ENCODE measurements at places on chromosomes 7 and 10.

DNA sequence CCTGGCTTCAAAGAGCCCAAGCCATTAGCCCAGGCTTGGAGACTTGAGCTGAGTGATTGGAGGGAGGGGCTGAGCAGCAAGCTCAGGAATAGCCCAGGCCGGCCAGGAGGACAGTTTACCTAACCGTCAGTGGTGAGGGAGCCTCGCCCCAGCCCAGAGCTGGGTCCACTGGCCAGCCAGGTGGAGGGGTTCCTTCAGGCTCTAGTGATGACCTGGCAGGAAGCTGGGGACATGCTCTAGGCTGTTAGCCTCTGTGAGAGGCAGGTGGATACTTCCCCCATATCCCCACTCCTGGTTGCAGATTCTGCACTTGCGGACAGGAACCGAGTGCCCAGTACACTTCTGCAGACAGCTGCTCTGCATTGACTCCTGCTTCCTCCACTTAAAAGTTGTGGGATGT is 61.2 kb upstream of the ANTXRL start:
- DNase-seq: no peak

GRCh38 chr10:117221156-117221711 is 19.7 kb upstream of the SLC18A2 start:
- peak; percentile 62 for DNase-seq

DNA sequence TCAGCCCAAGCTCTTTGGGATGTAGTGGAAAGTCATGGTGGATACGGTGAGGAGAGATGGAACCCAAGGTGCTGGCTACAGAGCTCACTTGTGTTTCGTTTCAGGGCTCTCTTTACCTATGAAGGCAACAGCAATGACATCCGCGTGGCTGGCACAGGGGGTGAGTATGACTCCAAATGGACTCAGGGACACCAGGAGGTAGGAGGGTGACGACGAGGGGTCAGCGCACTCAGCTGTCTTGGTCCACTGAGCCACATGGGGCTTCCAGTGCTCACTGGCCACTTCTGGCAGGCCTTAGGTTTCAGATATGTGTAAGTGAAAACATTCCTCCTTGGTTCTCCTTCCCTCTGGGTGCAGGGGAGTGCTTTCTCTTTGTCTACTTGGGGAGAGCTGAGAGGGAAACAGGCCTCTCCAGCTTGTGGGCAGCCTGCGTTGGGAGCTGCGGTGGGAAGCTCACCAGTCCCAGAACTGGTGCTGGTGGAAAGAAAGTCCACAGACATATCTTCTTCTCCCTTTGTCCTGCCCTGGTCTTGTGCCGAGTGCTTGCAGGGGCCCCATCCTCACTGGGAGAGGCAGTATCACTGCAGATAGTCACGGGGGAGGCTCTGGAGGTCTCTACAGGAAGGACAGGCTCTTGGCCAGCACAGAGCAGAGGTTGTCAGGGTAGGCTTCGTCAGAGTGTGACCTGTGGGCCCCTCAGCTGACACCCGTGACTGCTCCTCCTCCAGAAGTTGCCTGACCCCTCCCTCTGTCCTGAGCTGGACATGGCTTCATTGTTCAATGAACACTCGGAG is 5.8 kb downstream of the DBNL start:
- no peak for DNase-seq

DNA sequence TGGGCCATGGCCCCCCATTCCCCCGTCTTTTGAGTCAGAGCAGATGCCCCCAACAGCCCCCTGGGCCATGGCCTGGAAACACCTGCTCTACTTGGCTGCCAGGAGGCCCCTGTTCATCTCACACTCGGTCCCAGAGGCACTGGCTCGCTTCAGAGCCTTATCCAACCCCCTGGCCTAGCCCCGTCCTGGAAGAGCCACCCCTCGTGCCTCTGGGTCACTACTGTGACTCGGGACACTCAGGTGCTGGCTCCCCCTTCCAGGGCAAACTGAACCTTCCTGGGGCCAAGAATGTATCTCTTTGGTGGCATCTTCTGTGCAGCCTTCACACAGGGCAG is 7.0 kb downstream of the POLR2J start:
- DNase-seq: no peak

- no peak for DNase-seq
Measured at GRCh38 chr7:15581352-15581951, 19.6 kb upstream of the AGMO start.

DNA sequence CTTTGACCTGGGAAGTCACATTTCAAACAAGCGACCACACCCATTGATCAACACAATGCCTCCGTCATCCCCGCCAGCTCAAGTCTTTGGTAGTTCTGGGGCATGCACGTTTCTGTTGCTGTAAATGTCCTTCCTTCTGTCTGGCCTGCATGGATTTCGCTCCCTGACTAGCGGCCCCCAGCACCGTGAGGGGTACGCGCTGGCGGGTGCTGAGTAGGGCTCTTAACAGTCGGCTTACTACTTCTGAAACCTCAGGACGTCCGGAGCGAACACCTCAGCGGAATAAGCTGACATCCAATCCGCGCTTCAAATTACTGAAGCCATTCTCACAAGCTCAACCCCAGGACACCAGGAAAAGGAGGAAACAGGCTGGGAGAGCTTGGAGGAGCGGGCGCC is 505 bp downstream of the NUDCD3 start:
- no peak for DNase-seq

GRCh38 chr10:68684413-68684812 is 36.6 kb upstream of the CCAR1 start:
- DNase-seq: no peak

DNA sequence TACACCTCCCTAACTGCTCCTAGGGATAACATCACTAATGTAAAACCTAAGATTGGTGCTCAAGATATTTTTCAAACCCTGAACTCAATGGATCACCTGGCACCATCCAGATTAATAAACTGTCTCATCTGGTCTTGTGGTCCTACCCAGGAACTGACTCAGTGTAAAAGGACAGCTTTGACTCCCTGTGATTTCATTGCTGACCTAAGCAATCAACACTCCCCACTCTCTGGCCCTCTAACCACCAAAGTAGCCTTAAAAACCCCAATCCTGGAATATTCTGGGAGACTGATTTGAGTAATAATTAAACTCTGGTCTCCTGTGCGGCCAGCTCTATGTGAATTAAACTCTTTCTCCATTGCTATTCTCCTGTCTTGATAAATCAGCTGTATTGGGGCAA is 6.2 kb upstream of the USP54 start:
- no peak for DNase-seq

- no peak for DNase-seq
Measured at GRCh38 chr7:36281945-36282717, 107.5 kb upstream of the ANLN start.

DNA sequence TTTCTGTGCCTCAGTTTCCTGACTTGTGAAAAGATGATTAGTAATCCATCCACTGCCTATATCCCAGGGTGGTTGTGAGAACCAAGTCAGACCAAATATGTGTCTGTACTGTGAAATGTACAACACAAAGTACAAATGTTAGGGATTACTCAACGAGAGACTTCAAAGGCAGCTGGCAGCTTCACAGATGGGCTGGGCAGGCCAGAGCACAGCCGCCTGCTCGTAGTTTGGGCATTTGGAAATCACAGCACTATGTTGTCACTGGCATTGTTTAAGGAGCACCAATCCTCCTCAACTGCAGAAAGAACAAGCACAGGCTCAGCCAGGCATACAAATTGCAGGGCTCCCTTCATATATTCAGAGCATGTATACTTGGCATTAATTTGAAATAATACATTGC is 64.5 kb upstream of the C10orf90 start:
- no peak for DNase-seq

DNA sequence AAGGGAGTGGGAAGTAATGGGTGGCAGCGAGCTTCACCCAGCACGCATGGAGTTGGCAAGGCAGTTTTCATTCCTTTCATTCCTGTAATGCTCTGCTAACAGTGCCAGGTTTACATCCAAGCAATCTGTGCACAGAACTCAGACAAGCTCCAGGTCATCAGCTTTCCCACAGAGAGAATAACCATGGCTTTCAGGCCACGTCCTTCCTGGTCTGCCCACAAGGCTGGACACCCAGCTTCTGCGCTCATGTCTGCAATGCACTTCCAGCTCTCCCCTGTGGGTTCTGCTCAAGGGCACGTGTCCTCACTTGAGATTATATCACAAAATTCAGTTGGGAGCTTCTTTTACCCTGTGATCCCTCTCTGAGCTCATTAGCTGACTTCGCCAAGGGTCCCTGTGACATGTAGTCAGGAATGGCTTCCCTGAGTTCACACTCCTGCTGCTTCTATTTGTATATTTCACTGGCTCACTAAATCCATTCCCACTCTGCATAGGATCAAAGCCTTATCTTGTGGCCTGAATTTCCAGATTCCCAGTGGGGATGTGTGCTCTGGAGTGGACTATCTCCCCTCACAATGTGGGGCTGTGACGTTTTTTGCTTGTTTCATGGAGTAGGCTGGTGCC is 18.6 kb downstream of the AKR1C2 start:
- no peak for DNase-seq

- DNase-seq: no peak
Measured at GRCh38 chr7:97116308-97116707, 1.2 kb upstream of the SDHAF3 start.

DNA sequence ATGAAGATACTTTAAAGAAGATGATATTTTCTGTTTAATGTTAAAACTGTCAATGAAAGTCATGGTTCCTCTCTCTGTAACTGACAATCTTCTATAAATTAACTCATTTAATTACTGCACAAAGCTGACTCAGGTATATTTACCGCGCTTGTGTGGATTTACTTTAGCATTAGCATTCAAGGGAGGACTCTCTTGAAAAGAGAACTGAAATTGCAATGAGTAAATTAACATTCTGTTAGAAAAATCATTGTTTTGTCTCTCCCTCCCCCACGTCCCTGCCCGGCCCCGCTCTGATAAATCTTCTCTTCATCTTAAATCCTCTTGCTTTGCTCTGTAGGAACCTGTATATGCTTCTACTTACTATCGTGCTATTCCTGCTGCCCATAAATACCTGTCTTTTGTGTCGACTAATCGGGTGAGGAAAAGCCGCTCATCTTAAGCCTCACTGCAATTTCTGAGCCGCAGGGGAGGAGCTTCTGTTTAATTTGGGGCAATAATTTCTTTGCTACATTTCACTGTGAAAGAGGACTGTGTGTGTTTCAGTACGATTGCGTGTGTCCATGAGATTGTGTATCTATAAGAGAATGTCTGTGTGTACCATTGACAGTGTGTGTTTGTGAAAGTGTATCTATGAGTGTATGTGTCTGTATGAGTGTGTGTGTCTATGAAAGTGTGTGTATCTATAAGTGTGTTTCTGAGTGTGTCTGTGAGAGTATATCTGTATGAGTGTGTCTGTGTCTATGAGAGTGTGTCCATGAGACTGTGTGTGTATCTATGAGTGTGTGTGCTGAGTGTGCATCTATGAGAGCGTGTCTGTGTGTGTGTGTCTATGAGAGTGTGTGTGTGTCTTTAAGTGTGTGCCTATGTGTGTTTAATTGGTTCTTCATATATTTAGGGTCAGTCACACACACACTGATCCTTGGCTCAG is 46.5 kb upstream of the LYZL2 start:
- no peak for DNase-seq

DNA sequence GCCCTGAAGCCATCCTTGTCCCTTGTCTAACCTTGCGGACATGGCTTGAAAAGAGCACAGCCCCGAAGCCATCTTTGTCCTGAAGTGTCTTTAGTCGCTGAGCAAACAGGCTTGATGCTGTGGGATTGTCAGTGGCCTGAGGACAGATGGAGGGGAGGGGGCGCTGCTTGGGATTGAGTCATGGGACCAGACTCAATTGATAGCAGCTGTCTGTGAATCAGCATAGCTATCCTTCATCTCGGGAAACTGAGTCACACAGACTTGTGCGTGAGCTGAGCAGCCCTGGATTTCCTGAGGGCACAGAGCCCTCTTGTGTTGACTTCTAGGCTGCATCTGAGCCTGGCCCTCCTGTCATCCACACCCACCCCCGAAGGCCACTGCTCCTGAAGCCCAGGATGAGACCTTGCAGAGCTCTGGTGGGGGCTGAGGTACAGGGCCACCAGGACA is 14.4 kb downstream of the MYO1G start:
- no peak for DNase-seq

GRCh38 chr7:95725205-95725604 is 47.1 kb upstream of the DYNC1I1 start:
- DNase-seq: peak; percentile 43

DNA sequence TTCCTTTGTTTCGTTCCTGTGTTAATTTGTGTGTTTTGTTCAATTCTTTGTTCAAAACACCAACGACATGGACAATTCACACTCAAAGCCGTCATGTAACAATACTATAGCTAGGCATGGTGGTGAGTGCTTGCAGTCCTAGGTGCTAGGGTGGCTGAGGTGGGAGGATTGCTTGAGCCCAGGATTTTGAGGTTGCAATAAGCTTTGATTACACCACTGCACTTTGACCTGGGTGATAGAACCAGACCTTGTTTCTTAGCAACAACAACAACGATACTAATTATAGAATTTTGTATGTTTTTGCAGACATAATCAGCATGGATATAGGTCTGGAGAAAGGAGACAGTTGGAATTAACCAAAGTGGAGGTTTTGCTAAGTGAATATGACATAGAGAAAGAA is 936.2 kb downstream of the PCDH15 start:
- DNase-seq: no peak

DNA sequence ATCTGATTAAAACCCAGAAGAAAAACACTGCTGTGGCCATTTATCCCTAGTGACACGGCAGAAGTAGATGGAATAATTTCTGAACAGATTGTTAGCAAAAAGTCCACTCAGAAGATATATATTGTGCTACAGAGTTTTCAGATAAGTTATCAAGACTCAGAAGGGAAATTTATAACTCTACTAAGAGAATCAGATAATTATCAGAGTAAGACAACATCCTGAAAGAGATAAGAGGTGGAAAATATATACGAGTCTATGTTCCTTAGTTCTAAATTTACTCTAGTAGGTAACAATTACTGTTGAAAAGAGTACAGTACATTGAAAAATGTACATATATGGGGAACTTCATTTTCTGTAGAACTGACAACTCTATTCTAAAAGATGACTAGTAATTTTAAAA is 176.7 kb downstream of the GNAI1 start:
- DNase-seq: no peak

- DNase-seq: no peak
Measured at GRCh38 chr7:122136078-122136477, 8.0 kb downstream of the AASS start.

DNA sequence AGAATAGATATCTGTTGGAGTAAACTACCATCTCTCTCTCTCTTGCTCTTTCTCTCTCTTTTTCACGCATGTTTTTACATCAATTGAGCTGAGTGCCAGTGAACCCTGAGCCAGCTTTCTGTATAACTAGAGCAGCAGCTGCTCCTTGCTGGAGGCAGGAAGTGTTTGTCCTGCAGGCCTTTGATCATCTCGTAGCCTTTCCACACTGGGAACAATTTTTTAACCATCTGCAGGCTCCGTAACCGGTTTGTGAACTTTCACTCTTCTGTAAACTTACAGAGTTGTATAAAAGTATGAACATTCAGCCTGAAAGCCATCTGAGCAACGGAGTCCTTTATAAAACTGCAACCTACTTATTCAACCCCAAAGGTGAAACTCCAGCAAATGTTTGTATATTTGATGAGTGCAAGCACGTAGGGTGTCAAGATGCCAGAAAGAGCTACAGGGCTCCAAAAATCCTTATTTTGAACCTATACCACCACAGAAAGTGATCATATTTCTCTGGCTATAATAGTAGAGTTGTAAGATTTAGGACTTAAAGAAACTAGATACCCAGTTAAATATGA is 162.8 kb upstream of the NFE2L3 start:
- no peak for DNase-seq
